ENCODE measurements at places on chromosomes 4 and X.

DNA sequence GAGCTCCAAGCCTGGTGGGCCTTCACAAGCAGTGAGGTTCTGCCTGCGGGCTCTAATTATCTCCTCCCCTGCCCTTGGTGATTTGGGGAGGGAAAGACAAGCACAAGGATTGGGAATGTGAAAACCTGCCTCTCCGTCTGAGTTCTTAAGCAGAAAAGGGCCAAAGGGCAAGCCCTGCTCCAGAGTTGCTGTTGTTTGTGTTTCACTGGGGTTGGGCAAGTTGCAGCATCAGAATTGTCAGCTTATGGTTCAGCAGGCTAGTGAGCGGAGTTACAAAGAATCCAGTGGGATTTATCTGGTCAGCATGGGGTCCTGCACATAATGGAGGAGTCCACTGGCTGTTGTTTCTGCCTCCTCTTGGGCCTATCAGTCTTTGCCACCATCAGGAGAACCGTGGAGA lies 60.5 kb downstream of the NHS start:
- no peak for DNase-seq

- no peak for DNase-seq
Measured at GRCh38 chr4:159342374-159342773, 239.5 kb downstream of the RAPGEF2 start.

DNA sequence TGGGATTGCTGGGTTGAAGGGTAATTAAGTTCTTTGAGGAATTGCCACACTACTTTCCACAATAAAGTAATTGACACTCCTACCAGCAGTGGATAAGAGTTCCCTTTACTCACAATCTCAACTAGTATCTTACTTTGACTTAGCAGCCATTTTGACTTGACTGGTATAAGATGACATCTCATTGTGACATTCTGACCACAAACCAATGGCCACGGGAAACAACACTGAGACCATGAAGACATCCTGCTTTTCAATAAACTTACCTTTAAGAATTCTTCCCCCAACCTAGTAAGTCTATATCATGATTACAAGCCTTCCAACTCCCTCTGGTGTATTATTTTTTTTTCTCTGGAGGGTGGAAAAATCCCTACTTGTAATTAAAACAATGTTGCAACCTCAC lies 66.9 kb upstream of the WDR1 start:
- no peak for DNase-seq

GRCh38 chrX:130676861-130677260 lies 226.1 kb downstream of the ENOX2 start:
- DNase-seq: no peak

GRCh38 chrX:57573754-57574153 lies 18.1 kb upstream of the ZXDB start:
- DNase-seq: no peak

GRCh38 chr4:83660578-83660977 lies 124.7 kb downstream of the GPAT3 start:
- no peak for DNase-seq

DNA sequence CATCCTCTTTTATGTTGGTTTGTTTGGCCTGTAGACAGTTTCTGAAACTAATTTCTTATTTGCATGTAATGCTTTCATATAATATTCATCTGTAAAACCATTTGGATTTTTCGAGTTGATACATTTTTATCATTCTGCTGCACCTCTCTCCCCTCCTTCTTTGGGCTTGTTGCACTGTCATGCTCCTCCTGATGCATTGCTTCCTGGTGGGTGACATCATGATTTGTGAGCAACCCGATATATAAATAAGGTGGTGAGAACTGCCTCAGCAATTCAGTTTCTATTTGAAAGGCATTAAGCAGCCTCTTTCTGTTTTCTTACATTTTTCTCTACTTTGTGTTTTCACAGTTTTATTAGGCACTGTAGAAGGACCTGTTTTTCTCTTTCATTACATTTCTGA lies 515.7 kb downstream of the RPA4 start:
- DNase-seq: no peak

GRCh38 chrX:154738011-154738738 lies 12.7 kb downstream of the GAB3 start:
- no peak for DNase-seq

- DNase-seq: no peak
Measured at GRCh38 chr4:92600638-92601037, 296.9 kb downstream of the GRID2 start.

GRCh38 chrX:17449866-17450265 lies 74.9 kb downstream of the NHS start:
- no peak for DNase-seq

DNA sequence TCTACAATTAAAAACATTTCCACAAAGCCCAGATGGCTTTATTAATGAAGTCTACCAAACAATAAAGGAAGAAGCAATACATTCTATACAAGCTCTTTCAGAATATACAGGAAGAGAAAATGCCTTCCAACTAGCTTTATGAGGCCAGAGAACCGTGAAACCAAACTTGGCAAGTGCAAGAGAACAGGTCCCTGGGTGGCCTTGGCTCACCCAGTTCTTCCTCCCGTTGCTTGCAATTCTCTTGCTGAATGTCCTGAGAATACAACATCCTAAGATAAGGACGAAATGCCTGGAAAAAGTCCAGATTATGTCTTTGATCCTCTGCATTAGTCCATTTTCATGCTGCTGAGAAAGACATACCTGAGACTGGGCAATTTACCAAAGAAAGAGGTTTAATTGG lies 204.9 kb downstream of the MAD2L1 start:
- no peak for DNase-seq

DNA sequence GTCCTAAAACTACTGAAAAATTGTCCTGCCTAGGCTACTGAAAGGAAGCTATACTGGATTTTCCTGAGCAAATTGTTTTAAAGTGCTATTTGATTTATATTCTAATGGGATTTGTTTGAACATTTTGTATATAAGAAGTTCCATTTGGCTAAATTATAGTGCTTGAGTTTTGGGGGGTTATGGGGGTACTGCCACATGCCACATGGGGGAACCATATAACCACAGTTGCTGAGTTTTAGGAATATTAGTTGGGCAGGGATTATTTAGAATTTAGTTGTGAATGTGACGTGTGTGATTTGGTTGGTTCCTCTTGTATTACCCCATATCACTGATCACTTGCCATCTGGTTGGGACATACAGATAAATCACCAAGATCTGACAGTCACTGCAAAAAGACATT lies 224.5 kb upstream of the TAPT1 start:
- DNase-seq: no peak

DNA sequence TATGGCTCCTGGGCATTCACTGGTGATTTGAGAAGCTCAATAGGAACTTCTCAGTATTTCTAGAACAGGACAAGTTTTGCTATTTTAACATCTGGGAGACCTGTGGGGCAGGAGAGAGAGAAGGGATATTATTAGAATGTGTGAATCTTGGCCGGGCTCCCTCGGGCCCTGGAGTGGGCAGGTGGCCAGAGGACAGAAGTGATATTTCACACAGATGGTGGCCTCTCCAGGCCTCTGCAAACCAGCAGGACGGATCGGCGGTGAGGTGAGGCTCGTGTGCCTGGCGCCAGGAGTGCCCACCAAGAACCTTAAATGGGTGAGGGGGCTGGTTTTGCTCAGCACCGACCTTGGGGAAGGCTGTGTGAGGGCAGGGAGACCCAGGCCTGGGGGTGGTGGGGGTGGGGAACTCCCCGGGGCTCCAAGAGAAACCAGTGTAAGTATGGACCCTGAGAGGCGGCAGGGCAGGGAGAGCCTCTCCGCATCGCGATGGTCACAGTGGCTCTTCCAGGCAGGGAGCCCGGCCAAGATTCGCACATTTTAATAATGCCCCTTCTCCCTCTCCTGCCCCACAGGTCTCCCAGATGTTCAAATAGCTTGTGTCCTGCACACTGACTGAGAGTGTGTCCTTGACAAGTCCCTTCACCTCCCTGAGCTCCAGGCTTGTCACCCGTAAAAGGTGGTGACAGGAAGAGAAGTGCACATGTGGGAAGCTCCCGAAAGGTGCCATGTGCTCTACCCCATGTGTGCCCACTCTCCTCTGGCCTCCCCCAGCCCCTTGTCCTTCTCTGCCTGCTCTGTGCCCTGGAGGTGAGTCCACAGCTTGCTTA lies 64.9 kb downstream of the SORCS2 start:
- no peak for DNase-seq

DNA sequence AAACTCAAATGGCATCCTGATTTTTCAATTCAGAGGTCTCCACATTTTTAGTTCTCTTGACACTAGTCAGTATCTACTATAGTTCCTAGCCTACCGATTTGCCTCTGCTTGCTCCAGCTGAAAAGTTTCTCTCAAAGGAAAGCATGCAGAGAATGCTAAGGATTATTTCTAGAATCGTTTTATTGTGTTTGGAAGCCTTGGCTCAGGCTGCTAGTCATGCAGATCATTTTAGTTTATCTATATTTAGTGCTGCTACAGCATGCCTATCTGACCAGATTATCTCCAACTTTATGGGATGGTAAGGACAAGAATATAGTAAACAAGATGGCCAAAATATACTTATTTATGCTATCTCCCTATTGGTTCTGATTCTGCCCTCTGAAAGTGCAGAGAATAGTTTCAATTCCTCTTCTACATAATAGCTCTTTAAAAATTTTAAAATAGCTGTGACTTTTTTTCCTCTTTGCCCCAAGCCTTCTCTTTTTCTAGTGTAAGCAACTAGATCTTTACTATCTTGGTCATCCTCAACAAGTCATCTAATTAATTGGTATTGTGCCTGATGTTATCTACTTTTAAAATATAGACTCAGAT lies 15.7 kb upstream of the DRP2 start:
- no peak for DNase-seq

DNA sequence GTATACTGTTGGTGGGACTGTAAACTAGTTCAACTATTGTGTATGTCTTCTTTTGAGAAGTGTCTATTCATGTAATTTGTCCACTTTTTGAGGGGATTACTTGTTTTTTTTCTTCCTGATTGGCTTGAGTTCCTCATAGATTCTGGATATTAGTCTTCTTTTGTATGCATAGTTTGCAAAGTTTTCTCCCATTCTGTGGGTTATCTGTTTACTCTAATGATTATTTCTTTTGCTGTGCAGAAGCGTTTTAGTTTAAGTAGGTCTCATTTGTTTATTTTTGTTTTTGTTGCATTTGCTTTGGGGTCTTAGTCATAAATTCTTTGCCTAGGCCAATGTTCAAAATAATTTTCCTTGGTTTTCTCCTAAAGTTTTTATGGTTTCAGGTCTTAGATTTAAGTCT lies 26.6 kb upstream of the ANTXR2 start:
- DNase-seq: no peak
